ENCODE measurements at places on chromosomes 1 and 21.

- DNase-seq, result no peak
These were observed 76.1 kb downstream of the TMEM53 start for GRCh38 chr1:44598167-44598566.

DNA sequence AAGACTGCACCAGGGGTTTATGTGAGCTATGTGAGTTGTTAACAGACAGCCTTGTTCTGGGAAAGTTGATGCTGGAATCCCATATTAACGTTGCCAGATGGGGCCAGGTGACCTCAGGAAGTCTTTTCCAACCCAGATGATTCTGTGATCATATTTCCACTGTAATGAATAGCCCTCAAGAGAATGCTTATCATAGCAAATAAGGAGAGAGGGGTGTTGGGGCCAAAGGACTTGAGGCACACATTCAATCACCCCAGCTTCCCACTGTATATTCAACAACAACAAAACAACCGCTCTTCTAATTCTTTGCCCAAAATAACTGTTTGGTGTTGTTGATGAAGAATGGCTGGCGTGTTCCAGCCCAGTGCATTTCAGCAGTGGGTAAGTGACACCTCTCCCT lies 14.1 kb downstream of the ZNF697 start:
- no peak for DNase-seq

- DNase-seq, result no peak
These were observed 77.0 kb downstream of the ZMYM4 start for GRCh38 chr1:35345439-35345981.

DNA sequence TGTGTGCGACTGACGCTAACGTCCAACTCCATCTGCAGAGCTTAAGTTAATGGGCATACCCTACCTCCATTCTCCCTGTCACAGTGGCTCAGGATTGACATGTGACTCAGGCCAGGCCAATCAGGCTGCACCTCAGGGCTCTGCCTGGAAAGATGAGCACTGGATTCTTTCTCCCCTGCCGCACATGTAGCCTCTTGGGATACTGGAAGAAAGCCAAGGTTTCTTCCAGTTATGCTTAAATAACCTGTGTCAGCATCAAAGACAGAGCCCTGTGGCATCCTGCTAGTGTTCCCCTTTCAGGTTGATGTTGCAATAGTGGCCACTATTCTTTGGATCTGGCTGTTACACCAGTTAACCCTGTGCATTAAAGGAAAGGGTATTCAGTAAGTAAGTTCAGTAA lies 55.0 kb upstream of the SYT6 start:
- DNase-seq, result no peak

Data from stimulated activated CD4-positive, alpha-beta T cell treated with anti-CD3 and anti-CD28 coated beads, Interleukin-15, amount 100 ng/mL, for 24 hours (primary cell).